ENCODE measurements at places on chromosomes 1 and 21.

GRCh38 chr1:220335668-220336067 is 63.4 kb upstream of the RAB3GAP2 start:
- no peak for DNase-seq

DNA sequence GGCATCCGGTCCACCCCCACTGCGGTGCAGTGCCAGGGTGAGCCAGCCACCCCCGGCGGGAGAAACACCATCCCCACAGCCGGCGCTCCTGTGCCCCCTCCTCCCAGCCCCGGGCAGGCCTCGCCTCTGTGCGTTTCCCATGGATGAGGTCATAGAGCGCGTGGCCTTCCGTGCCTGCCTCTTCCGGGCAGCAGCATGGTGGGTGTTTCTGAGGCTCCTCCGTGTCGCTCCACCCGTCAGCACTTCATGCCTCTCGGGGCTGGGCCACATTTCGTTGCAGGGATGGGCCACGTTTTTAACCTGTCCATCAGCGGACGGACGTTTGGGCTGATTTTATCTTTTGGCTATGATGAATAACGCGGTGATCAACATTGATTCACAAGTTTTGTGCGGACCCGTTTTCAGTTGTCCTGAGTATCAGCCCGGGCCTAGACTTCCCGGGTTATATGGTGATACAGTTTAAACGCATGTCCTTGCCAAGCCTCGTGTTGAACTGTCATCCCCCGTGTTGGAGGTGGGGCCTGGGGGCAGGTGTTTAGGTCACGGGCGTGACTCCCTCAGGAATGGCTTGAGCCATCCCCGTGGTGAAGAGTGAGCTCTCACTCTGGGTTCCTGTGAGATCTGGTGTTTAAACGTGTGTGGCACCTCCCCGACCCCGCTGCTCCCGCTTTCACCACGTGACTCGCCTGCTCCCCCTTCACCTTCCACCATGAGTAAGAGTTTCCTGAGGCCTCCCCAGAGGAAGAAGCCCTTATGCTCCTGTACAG is 64.8 kb downstream of the SLX9 start:
- DNase-seq, result peak; percentile 49

DNA sequence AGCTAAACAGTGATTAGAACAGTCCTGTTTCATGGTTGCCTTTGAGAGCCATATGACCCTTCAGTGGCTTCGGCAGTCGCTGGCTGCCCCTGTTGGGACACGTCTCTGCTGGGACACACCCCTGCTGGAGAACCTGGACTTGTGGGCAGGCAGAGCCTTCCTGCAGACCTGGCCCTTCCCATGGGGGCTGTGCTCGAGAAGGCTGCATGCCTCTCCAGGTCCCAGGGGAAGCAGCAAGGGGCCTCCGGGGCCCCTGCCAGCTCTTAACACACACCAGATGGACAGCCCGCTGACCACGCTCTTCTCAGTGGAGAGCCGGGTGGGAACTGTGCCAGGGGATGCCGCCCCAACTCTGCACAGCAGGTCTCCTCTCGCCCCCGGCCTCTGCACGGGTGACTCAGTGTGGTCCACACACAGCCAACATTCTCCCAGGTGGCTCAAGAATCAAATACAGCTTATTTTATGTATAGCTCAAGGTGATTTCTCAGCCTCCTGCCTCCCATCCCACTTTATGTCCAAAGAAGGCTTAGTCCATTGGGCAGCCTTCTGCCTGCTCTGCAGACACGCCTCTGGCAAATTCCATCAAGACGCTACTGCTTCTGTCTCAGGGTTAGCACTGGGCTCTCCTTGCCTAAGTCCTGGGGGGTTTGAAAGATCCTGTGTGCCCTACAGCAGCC is 450.8 kb downstream of the KIF26B start:
- peak; percentile 63 for DNase-seq

GRCh38 chr1:38031513-38031866 is 15.1 kb downstream of the POU3F1 start:
- DNase-seq, result no peak

GRCh38 chr1:151579436-151580225 is 32.2 kb upstream of the SNX27 start:
- no peak for DNase-seq
